NCI-H526 (cell line): ENCODE measurements at places on chromosomes 12 and 14.

GRCh38 chr12:31523306-31523705 lies 67.6 kb downstream of the DENND5B start:
- DNase-seq = no peak

- no peak for DNase-seq
These were observed 199.0 kb upstream of the GRIP1 start for GRCh38 chr12:66877925-66878324.

GRCh38 chr12:29158115-29158763 lies 9.2 kb downstream of the FAR2 start:
- DNase-seq = no peak

DNA sequence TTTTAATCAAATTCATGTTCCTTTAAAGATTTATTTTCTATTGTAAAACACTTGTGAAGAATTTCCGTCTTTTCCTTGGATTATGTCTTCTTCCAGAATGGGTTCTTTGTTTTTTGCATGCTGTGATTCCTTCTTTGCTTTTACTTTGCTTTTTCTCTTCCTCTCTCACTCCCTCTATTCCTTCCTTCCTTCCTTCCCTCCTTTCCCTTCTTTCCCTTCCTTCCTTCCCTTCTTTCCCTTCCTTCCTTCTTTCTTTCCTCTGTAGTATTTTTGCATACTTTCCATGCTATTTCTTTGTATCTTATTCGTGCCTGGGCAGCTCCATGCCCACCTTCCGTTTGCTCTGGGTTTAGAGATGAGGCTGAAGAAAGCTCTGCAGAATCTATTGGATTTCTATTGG lies 21.6 kb upstream of the FGF23 start:
- DNase-seq = no peak

DNA sequence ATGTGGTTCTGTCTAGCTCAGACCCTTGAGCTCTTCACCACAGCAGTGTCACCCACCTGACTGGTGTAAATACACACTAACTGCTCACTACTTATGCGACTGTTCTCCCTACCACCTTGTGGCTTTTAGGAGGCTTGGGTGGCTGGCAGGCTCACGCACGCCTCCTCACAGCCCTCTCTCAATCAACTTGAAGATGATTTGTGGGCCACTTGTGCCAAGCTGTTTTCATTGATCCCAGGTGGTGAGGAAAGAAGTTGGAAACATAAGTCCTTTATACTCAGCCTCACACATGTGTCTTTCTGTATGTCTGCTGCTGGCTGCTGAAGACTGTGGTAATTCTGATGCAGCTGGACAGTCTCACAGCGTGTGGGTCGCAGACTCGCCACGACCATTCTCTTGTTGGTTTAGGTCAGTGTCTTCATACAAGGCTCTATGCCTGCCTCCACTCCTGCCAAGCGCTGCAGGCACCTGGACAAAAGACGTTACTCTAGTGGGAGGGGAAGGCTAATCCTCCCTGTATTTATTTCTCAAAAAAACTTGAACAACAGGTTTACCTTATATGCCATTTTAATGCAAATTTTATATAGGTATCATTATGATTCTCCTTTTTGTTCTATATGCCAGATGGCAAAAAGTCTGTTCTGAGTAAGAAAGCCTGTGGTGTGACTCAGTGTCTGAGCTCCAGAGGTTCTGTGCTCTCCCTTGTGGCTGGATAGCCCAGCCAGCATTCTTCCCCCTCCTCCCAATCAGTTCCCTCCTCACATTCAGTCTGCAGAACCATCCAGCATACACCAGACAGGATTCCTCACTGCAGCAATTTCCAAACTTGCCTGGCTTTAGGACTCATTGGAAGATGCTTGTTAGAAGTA lies 115.6 kb downstream of the DIP2B start:
- peak; percentile 40 for DNase-seq

DNA sequence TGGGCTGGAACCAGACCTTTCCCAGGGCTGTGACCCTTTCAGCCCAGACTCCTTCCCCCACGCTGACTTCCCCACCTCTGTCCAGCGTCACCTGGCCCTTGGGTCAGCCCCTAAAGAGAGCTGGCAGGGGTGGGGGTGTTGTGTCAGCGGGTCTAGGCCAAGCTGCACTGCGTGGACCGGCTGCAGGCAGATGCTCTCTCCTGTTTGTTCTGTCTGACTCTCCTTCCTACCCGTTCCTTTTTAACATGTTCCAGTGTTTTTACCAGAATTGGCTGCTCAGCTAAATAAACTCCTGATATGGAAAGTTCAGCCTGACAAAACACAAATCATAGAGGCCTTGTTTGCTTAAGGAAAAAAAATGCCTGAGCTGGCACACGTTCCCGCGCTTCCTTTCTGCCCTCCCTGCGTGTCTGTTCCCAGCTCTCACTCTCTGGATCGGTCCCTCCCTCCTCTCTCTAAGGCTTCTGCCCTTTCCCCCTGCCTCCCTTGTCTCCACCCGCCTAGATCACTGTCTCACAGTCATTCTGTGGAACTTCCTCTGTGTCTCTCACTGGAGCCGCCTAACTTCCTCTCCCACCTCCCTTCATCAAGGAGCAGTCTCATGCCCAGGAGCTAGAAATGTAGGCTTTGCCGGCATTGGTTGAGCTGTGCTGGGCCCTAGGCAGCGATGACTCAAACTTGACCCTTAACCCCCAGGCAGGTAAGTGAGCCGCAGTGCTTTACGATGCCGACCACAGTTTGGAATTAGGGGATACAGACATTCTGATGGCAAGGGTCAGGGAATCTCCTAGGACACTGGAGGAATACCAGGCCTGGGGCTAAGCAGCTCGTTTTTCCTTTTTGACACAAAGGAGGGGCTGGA lies 15.5 kb upstream of the MLXIP start:
- peak; percentile 83 for DNase-seq

GRCh38 chr12:83575326-83575725 lies 888.6 kb downstream of the TMTC2 start:
- no peak for DNase-seq

DNA sequence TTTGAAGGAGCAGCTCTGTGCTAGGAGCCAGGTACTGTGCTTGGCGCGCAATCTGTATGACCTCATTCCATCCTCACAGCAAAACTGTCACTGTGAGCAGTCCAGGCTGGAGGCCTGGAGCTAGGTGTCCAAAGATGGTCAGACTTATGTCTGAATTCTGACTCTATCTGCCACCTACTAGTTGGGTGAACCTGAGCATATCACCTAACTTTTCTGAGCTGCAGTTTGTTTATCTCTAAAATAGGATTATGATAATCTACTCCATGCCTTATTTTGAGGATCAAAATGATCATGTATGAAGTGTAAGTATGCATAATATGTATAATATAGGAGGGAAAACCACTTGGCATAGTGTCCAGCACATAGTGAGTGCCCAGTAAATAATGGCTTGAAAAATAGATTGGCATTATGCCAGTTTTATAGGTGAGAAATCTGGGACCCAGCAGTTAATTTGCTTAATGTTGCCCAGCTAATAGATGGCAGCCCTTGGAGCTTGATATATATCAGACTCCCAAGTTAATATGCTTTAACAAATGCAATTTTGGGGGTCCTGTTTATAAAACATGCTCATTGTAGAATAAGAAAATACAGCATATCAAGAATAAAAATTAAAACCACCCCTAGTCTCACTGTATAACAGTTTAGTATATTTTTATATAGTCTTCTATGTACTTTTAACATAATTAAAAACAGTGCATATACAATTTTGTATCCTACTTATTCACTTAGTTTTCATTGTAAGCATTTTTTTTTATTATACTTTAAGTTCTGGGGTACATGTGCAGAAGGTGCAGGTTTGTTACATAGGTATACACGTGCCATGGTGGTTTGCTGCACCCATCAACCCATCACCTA lies 4.5 kb upstream of the JPH4 start:
- no peak for DNase-seq

DNA sequence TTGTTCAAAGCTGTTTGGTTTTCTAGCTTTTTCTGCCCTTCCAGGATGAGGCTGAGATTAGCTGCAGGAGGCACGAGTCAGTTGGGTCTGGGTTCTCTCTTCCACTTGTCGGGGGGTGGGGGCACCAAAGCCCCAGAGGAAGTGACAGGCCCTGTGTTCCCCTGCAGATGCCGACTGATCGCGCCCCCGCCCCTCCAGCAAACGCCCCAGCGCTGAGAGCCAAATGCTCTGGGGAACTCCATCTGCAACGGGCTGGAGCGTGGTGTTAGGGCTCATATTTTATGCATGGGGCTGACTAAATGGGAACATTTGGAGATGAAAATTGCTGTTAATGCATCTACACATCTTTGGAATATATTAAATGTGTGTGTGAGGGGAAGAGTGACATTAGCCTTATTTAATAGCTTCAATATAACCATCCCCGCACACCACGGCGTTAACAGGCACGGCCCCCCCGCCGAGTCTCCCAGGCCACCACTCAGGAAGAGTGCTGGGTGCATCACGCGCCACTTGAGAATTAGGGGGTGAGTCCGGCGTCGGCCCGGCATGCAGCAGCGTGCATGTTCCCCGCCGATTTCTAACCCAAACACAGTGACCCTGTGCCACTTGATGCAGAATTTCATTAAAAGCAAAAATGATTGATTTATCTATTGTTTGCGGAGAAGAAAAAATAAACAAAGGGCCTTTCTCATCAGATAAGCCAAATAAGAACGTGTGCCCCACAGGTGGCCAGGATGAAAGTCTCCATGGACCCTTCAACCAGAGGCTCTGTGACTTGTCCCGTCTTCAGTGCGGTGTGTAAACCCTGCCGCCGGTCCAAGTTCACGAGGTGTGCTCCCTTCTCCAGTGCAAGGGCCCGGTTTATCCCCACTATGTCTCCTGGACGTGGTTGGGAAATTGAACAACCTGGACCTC lies 165.0 kb upstream of the RTL1 start:
- DNase-seq = no peak

GRCh38 chr12:11881835-11882234 lies 188.9 kb upstream of the BCL2L14 start:
- DNase-seq = no peak

- peak; percentile 82 for DNase-seq
These were observed at the start of gene FAR2 for GRCh38 chr12:29148911-29149690. Gene FAR2 (plus strand): TSS chr12:29149278. CDS start chr12:29270450, 121,172 bp downstream.

DNA sequence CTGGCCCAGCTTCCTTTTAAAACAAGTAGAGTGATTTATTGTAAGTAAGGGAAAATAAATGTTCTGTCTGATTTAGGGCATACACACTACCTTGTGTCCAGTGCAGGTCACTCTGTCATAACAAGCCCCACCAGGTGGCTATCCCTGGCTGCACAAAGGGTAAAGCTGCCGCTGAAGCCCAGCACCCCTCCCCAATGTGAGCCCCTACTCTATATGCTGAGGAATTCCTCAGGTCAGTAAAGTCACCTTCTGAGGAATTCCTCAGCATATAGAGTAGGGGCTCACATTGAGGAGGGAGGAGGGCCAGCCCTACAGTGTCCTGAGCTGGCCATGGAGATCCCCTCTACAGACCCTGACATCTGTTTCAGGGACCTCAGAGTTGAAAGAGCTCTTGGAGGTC lies 67.2 kb downstream of the TBC1D30 start:
- no peak for DNase-seq

DNA sequence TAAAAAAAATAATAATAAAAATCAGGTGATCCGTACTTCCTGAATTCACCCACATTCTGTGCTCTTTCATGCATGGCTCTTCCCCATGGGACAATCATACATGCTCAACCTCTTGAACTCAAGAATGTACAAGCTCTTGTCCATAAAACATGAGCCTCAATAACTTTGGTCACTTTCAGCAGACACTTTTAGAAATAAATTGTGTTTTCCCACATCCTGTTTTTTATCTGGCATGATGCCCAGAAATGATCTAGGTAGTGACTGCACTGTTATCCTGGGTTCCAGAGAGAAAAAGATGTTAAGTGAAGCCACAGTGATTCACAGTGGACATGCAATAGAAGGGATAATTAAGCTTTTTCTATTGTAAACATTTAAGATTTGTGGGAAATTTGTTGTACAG lies 537.6 kb upstream of the TMEM132C start:
- DNase-seq = no peak

- no peak for DNase-seq
These were observed 82.6 kb downstream of the LRRC74A start for GRCh38 chr14:76908834-76909233.

- peak; percentile 74 for DNase-seq
These were observed 718 bp downstream of the PACS2 start for GRCh38 chr14:105315211-105315721.

DNA sequence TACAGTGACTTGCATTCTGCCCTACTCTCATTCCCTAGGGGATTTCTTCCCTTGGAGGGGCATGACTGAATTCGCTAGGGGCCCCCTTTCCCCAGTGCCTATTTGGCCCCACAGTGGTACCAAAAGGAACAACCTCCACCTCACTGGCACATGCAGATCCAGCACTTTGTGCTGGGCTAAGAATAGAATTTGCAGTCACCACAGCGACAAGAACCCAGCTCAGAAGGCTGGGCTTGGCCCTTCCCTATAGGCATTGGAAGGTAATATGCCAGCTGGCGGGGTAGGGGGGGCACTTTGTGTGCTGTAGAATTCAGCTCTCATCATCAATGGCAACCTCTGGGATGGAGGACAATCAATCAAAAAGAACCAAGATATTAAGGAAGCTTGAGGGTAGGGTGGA lies 13.9 kb downstream of the BAZ2A start:
- no peak for DNase-seq

DNA sequence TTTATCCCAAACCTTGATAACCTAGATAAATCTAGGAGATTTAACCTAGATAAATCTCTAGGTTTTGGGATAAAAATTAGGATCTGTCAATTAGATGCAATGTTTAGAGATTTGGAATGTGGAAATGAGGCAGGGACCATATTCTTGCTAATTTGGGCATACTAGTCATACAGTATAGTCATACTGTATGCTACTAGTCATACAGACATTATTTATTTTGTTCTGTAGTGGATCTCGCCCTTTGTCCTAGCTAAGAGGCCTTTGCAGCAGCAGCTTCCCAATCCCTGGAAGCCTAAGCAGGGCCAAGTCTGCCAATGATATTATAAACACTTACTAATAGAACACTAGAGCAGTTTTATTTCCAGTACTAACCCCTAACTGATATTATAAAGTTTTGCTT lies 136.4 kb downstream of the CEP128 start:
- no peak for DNase-seq

DNA sequence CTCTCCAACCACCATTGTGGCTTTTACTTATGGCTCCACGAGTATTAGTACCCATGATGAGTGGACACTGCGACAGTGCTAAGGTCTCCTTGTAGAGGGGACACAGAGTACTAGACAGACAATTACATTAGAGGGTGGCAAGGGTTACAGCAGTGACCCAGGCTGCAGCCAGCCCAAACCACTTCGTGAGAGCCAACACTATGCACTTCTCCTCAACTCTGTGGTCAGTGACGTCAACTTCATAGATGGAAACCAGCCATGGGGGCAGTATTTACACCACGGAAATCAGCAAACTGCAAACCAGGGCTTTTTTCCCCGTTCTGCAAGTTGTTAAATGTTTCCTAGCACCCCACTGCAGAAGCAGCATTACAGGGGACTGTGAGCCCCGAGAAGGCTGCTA lies 61.6 kb upstream of the ZFP36L1 start:
- DNase-seq = no peak

GRCh38 chr14:77356899-77357298 lies 20.0 kb downstream of the TMED8 start:
- no peak for DNase-seq

GRCh38 chr14:105059035-105059924 lies 6.0 kb downstream of the GPR132 start:
- DNase-seq = no peak

- no peak for DNase-seq
These were observed 1.8 kb downstream of the CCDC85C start for GRCh38 chr14:99602054-99602787.
